ENCODE measurements at places on chromosomes 1 and 21.

- DNase-seq = no peak
Observed at GRCh38 chr1:219099307-219099706, 74.4 kb upstream of the LYPLAL1 start.

- DNase-seq = no peak
Observed at GRCh38 chr21:38269576-38269936, 12.8 kb downstream of the KCNJ15 start.

DNA sequence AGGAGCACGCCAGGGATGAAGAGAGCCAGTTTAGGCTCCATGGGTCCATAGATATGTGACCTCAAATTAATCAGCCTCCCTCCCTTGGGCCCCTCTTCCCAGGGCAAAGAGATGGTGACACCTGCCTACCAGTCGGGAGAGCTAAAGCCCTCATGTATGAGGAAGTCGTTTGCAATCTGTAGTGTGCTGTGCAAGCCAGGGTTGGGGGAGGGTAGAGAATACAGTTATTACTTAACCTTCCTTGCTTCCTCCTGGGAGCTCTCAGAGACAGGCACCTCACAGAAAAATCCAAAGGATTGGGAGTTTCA, 4.0 kb downstream of the PGLYRP4 start:
- no peak for DNase-seq

DNA sequence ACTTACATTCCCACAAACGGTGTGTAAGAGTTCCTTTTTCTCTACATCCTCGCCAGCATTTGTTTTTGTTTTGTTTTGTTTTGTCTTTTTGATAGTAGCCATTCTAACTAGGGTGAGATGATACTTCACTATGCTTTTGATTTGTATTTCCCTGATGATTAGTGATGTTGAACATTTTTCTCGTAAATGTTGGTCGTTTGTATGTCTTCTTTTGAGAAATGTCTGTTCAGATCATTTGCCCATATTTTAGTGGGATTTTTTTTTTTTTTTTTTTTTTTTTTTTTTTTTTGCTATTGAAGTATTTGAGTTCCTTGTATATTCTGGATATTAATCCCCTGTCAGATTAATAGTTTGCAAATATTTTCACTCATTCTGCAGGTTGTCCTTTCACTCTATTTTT, 19.2 kb upstream of the GPR161 start:
- DNase-seq = no peak

- DNase-seq = peak; percentile 92
Observed at GRCh38 chr1:65812065-65812464, 19.4 kb downstream of the PDE4B start.

- no peak for DNase-seq
Observed at GRCh38 chr21:24988941-24989340, 618.3 kb downstream of the MRPL39 start.

GRCh38 chr1:86197206-86197855, 40.8 kb upstream of the COL24A1 start:
- DNase-seq = no peak

- no peak for DNase-seq
Observed at GRCh38 chr1:231248778-231249177, 7.8 kb downstream of the GNPAT start.

GRCh38 chr1:29645586-29645985, 409.3 kb downstream of the PTPRU start:
- DNase-seq = no peak

GRCh38 chr1:208524376-208524775, 280.2 kb upstream of the PLXNA2 start:
- no peak for DNase-seq

DNA sequence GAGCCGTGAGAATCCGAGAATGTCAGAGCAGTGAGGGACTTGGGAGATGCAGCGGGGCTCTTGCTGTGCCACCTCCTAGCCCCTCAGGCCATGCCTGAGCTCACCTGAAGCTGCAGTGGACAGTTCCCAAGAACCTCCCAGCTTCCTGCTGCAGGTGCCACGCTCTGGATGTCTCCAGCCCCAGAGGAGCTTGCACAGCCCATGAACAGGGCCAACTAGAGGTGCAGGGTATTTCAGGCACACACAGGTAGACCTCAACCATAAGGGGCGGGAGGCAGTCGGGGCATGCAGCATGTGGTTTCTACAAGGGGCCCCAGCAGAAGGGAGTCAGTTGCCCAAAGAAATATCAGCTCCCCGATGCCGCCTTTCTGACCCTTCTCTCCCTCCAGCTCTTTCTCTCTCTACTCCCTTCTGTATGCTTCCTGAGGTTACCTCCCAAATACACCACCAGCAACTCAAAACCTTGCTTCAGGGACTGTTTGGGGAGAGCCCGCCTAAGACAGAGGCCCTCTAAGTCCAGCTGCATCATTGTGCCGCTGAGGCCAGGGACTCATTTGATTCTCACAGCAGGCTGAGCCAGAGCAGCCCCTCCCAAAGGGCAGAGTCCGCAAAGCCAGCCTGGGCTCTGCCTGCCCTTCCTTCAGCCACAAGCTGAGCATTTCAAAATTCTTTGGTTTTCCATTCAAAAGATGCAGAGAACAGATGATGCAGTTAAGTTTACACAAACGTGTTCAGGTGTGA, 209.8 kb downstream of the MATN1 start:
- DNase-seq = no peak

- DNase-seq = no peak
Observed at GRCh38 chr1:76124196-76124595, 49.6 kb downstream of the ST6GALNAC3 start.

DNA sequence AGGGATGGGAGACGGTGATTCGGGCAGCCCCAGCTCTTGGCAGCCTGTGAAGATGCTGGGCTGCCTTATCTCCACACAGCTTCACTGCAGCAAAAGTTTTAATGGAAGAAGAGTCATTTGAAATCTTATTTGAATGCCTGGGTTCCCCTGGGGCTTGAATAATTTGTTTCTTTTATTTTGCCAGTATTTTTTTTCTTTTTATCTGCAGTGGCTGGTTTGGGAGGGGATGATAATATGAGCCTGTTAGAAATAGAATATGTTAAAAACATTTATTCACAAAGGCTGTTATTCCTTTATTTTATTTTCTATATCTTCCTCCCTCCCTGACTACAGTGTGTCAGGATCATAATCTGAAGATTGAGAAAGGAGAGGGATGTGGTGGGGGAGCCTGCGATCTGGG, 103.4 kb downstream of the ARHGEF10L start:
- DNase-seq = no peak

DNA sequence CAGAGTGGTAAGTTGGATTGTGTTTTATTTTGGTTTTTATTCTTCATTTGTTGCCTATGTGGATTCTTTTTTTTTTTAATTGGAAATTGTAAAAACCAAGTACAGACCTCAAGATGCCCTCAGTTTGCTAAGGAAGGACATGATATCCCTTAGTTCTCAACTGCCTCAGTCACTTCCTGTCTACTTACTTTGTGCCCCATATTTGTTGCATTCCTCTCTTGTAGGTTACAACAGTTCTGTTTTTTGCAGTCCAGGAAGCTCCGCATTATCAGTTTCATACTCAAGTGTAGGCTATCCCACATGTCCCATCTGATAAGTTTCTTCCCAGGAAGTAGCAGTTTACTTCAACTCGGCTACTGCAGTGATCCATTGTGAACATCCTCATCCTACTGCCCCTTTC, 82.0 kb downstream of the RPAP2 start:
- peak; percentile 14 for DNase-seq

GRCh38 chr1:7068552-7068951, 283.3 kb downstream of the CAMTA1 start:
- DNase-seq = no peak

DNA sequence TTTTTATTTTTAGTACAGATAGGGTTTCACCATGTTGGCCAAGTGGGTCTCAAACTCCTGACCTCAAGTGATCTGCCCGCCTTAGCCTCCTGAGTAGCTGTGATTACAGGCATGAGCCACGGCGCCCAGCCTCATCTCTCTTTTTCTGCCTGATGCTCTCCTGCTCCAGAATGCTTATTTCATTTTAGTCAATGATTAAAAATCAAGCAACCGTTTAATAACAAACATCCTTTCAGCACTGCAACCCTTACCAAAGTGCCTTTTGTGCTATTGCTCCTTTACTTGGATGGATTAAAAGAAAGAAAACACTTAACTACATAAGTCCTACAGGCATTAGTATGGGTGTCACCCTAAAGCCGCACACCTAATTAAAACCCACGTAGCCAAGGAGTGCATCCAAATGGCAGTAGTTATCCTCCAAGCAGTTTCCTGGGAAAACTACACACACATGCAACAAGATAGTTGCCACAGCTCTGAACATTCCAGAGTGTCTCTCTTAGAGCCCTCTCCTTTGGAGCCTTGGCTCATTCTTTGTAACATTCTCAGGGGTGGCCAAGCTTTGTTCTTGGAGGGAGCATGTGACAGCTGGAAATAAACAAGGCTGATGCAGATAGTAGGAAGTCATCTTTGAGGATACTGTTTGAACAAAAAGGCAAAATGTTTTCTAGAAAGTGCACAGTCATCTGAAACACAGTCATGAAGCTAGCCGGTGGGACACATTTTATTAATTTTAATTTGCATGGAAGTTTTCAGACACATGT, 51.2 kb downstream of the KCNJ15 start:
- no peak for DNase-seq

DNA sequence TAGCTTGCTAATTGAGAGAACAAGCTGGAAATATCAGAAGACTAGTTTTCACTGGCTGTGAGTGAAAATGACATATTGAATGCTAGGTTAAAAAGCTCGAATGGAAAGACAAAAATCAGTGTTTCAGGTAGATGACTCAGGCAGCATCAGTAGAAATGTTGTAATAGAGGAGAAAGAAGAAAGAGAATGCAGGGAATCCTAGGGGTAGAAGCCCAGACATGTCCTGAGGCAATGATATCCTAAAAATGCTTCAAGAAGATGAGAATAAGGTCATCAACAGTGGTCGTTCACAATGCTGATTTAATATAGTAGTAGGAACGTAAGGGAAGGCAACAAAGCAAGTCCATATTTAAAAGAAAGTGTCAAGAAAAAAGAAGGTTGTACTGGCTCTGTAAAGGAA, 96.7 kb upstream of the HP1BP3 start:
- no peak for DNase-seq

GRCh38 chr1:218494449-218494852, 149.3 kb downstream of the TGFB2 start:
- no peak for DNase-seq

- peak; percentile 61 for DNase-seq
Observed at GRCh38 chr1:50735443-50735842, 224.6 kb downstream of the FAF1 start.

- DNase-seq = no peak
Observed at GRCh38 chr1:3207217-3207848, 138.3 kb downstream of the PRDM16 start.

DNA sequence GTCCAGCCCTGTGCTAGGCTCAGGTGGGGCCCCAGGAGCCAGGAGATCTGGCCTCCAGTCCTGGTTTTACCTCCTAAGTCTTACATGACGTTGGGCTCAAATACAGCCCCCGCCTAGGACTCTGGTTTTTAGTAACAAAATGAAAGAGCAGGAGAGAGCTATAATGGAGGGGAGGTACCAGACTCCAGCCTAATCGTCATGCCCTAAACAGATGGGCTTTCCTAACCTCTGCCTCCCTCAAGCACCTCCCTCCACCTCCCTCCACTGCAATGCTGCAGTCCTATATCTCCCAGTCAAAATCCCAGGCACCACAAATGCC, 28.6 kb downstream of the TTC39A start:
- DNase-seq = no peak

- DNase-seq = no peak
Observed at GRCh38 chr1:246001837-246002230, 505.2 kb downstream of the SMYD3 start.

GRCh38 chr1:19800076-19800804, 524 bp upstream of the TMCO4 start:
- DNase-seq = peak; percentile 70

- DNase-seq = no peak
Observed at GRCh38 chr1:226223786-226224244, 351 bp downstream of the MIXL1 start.

DNA sequence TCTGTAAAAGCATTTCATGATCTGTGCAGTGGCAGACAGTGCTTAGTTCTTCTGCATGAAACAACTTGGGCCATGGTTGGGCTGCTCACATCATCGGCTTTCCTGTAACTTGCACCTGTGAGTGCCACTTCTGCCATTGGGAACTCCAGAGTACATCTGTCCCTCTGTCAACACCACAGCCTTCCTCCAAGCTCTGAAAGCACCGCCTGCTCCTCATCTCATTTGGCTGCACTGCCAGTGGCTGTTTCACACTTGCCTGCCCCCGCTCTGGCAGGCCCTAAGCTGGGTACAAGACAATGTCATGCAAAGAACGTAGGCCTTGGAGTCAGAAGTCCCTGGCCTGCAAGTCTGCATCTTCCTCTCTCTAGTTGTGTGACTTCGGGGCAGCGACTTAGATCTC, 46.4 kb downstream of the DDX20 start:
- DNase-seq = no peak

GRCh38 chr1:113210248-113210647, 137.2 kb downstream of the LRIG2 start:
- no peak for DNase-seq

GRCh38 chr1:25743164-25744139, 56.5 kb upstream of the SELENON start:
- DNase-seq = peak; percentile 40
